Activated CD4-positive, alpha-beta T cell treated with anti-CD3 and anti-CD28 coated beads, Interleukin-2, amount 10 ng/mL, durations not matched to agents 7 days and 5 days (primary cell): ENCODE measurements at places on chromosomes 13 and 19. TPM values are rescaled to one million over a fixed set of nuclear protein-coding genes. Genes with fewer than 3 reads are reported as not detected.

DNA sequence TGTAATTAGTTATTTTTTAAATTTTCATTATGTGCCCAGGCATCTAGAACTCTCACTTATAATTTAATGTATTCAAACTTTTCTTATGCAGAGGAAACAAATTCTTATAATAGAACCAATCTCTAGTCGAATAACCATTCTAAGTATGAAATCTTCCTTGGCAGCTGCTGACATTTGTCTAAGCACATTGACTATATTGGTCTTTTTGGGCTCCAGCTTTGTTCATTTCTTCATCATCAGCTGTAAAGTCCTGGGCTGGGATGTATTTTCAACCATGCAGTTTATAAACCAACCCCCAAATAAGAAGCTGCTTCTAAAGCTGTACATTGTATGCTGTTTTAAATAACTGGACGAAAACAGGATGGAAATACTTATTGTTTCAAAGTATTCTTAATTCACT lies 2.3 kb upstream of the MICU2 start:
- no peak for DNase-seq

Gene GNG7
- 1.2 TPM for total RNA-seq

Gene MRPL4
- total RNA-seq: 67.9 TPM

Gene ZNF793
- 4.1 TPM for total RNA-seq

Gene ZNF610
- total RNA-seq: 2.8 TPM

GRCh38 chr13:111152844-111153243 lies 37.7 kb downstream of the ARHGEF7 start:
- no peak for DNase-seq

Gene NPHS1
- not detected for total RNA-seq
